ENCODE measurements at places on chromosomes 6 and 20.

- no peak for DNase-seq
Measured at GRCh38 chr6:164911873-164912580, 397.4 kb downstream of the C6orf118 start.

- DNase-seq = peak; percentile 85
Measured at GRCh38 chr6:89297695-89298351, 17.3 kb downstream of the GABRR2 start.

DNA sequence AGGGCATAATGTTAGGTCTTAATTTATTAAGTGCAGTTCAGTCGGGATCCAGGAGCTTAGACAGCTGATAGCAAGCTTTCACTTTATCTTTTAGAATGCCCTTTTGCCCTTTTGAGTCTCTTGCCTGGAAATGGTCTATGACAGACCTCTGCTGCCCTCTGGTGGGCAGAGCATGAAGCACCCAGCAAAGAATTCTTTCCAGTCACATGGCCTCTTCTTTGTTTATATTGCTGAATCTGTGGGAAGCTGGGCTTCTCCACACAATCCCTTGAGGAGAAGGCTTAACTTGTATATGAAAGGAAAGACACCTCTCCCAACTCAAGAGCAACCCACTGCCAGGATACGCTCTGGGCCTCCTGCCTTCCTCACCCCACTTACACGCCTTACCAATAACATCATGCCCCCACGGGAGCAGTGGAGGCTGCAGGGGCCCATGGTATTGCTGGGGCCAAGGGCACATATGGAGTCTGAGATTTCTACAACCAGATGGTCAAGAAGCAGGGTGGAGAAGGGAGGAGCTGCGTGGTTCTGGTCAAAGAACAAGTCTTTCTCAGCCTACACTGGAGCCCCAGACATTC lies 20.4 kb downstream of the WFDC3 start:
- peak; percentile 88 for DNase-seq

GRCh38 chr6:43509142-43509983 lies 783 bp downstream of the LRRC73 start:
- no peak for DNase-seq

- DNase-seq = no peak
Measured at GRCh38 chr6:11018225-11018624, 25.9 kb downstream of the ELOVL2 start.

DNA sequence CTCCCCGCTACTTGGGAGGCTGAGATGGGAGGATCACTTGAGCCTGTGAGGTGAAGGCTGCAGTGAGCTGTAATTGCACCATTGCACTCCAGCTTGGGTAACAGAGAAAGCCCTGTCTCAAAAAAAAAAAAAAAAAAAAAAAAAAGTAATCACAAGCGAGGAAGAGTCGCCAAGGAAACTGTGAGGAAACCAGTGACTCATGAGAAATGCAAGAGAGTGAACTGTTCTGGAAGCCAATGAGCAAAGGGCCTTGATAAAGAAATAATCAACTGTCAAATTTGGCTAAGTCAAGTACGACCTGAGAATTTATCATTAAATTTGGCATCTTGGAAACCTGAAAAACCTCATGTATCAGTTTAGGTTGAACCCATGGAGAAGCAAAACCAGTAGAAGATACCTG lies 16.1 kb upstream of the LAMP5 start:
- DNase-seq = no peak

GRCh38 chr6:122778302-122778701 lies 1.2 kb upstream of the FABP7 start:
- no peak for DNase-seq

DNA sequence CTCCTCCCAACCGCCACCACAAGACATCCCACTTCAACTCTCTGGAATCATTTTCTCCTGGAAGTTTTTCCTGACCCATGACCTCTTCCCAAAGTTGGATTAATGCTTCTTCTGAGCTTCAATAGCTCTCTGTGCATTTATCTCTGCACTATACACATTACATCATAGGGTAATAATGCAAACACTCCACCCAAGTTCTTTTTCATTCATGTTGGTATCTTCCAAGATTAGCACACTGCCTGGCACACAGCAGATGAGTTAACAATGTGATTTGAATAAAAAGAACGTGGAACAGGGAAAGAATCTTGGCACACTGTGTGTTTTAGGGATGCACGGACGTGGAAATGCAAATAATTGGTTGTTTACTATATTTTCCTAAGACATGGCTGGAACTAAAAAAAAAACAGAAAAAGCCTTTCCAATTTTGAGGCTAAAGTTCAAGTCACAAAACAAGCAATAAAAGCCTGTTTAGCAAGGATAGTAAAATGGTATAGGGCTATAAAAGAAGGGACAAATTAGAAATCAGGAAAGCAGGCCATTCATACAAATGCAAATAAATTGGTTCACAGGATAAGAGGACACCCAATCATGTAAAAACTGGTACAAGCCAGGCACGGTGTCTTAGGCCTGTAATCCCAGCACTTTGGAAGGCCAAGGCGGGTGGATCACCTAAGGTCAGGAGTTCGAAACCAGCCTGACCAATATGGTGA lies 1.6 kb upstream of the FAM135A start:
- no peak for DNase-seq

DNA sequence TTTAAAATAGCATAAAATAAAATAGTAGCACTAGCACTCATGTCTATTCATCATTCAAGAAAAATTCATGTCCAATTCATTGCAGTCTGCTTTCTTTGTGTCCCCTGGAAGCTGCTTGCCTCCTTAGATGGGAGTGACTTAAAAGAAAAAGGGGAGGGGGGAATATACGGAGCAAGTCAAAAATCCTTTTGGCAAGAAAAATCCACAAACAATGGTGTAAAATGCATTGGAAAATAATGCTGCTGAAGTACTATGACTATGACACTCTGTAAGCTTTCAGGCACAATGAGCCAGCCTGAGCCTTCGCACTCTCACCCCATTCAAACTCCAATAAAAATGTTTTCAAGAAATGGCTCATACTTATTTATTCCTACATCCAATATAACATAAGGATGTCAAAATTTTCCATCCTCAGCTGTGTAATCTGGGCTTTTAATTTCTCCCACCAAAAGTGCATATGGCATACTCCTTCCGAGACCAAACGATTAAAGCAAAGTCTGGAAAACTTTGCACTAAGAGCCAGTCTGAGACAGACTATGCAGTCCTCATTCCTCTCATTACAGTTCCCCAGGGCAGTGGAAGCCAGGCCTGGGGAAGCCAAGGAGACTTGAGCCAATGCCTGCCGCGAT lies 790 bp downstream of the NEDD9 start:
- no peak for DNase-seq

GRCh38 chr6:35742842-35743241 lies 6.0 kb downstream of the ARMC12 start:
- no peak for DNase-seq

- no peak for DNase-seq
Measured at GRCh38 chr6:44868335-44868668, 459.8 kb upstream of the RUNX2 start.

DNA sequence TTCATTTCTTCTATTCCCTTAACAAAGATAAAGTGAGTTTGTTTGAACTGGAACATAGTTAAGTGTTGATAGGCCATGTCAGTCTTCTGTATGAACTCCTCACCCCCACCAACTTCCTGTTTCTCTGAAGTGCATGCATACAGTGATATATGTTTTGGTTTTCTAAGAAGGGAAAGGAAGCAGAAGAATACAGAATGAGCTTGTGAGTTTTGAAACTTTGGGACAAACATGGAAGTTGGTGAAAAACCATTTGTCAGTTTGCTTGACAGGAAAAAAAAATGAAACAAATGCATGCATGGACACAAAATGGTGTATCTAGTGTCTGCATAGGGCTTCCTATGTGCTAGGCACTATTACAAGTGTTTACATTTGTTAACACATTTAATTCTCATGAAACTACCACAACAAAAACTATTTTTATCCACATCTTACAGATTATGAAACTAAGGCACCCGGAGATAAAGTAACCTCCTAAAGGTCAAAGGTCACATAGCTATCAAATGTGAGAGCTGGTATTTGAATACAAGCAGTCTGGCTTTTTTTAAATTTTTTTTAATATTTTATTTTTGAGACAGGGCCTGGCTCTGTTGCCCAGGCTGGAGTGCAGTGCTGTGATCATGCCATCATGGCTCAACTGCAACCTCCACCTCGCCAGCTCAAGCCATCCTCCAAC lies 105.9 kb downstream of the ADGRB3 start:
- no peak for DNase-seq

DNA sequence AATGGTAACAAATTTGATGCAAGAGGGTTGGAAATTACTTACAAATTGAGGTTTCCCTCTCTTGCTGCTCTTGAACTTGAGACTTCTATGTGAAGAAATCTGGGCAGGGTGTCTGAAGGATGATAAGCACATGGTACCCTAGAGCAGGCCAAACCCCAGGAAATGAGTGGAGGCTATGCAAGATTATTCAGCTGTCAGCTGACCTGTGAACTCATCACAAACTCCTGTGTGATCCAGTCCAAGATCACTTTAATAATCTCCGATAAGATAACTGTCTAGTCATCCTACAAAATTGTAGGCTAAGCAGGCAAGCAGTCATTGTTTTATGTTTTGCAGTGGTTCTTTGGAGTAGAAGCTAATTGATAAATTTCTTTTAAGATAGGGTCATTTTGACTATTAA lies 213.1 kb downstream of the BTBD3 start:
- no peak for DNase-seq

DNA sequence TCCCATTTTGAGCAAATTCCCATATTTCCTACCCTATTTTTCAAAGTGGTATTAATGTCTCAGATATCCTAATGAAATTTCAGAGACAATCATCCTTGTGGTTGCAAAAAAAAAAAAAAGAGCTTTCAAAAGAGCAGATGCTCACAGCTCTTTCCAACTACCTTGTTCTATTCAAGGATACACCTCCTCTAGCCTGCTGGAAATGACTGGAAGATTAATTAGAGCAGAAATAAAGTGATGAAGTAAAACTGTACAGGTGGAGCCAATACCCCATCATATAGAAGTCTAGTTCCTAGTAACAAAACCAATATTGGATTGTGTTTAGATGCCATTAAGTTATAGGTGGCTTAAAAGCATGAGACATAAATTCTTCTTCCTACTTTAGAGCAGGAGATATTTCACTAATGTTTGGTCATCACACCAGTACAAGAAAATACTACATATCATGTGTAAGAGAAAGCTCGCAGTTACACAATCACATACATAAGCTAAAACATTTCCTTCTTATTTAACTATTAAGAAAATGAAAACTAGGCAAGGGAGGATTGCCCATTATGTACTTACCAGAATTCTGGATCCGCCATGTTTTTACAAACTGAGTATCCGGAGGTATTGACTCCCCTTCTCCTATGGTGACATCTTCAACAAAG lies 42.4 kb downstream of the ILRUN start:
- no peak for DNase-seq

- DNase-seq = no peak
Measured at GRCh38 chr20:15047601-15048000, 710.2 kb upstream of the FLRT3 start.

- no peak for DNase-seq
Measured at GRCh38 chr6:135250234-135250633, 69.1 kb downstream of the MYB start.

- no peak for DNase-seq
Measured at GRCh38 chr6:16722630-16723029, 38.6 kb downstream of the ATXN1 start.

DNA sequence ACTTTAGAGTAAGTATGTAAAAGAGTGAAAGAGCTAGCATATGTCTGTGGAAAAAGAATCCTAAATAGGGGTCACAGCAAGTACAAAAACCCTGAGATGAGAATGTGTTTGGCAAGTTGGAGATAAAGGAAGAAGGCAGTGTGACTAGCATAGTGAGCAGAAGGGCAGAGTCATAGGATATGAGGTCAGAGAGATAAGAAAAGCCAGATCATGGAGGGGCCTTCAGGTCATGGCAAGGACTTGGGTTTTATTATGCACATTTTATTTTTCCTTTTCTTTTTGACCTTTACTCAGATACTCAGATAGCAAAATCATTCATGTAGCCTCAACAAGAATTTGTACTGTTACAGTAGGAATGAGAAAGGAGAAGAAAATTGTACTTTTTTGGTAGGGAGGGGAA lies 138.0 kb downstream of the GJA1 start:
- DNase-seq = no peak

GRCh38 chr6:41670703-41671360 lies 32.6 kb downstream of the MDFI start:
- no peak for DNase-seq

DNA sequence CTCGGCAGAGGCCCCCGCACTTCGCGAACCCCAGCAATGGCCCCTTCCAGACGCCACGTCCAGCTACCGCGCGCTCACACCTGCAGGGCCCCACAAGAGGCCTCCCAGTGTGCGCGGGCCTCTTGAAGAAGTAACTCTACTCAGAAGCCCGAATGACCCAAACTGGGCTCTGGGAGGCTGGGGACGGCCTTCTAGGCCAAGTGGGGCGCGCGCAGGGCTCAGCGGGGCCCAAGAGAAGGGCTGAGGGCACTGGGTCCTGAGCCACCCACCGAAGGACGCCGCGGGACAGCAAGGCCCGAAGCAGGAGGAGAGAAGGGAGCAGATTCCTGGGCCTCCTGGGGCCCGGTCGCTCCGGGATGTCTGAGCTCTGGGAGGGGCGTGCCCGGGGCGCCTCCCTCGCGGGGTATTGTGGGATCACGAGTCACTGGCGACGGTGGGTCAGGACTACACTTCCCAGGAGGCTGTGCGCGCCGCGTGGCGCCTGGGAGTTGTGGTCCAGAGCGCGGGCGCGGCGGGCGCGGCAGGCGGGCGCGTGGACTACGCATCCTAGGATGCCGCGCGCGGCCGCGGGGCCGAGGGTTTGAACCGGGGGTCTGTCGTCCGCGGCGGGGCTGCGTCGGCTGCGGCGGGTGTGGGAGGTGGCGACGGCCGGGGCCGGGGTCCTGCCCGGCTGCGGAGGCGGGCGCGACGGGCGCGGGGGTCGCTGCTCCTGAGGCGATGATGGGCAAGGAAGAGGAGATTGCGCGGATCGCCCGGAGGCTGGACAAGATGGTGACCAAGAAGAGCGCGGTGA lies at the start of gene TCEA2:
TCEA2 (plus strand) TSS at position 603 of the 793 bp plus-strand sequence; CDS start at position 718, 115 bp downstream.
- peak; percentile 98 for DNase-seq

DNA sequence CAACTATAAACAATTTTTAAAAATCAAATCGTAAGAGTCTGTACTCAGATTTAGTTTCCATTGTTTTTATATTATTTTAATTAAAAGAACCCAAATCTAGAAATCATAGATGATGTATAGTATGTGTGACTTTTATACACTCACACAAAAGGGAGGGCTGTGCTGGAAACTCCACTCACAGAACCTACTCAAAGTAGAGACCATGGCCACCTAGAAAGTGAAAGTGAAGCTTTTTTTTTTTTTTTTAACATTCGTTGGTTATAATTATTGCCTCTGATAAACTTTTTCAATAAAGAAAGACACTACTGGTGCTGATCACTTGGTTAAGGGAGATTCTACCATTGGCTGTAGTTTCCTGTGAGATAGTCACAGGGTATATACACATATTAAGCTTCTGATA lies 37.9 kb upstream of the PRL start:
- DNase-seq = no peak

GRCh38 chr6:48860175-48860574 lies 602.9 kb downstream of the MMUT start:
- DNase-seq = no peak

DNA sequence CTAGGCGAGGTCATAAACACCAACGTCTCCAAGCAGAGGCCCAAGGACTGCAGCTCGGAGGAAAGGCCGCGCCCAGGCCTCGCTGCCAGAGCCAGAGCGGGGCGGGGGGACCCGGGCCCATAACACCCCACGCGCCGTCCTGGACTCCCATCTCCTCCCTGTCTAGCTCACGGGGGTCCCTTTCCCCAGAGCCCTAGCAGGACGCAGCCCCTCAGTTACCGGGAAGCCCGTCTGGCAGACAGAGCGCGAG lies 44.9 kb downstream of the MDFI start:
- DNase-seq = peak; percentile 28

GRCh38 chr6:28944412-28944865 lies 20.7 kb upstream of the TRIM27 start:
- peak; percentile 82 for DNase-seq

GRCh38 chr6:71364889-71365542 lies 76.4 kb downstream of the OGFRL1 start:
- no peak for DNase-seq

Data from activated CD4-positive, alpha-beta T cell treated with anti-CD3 and anti-CD28 coated beads for 36 hours (primary cell).